ENCODE measurements at places on chromosomes 4 and X. TPM values are rescaled to one million over a fixed set of nuclear protein-coding genes. Genes with fewer than 3 reads are reported as not detected.

CXCL1 gene
- 64.6 TPM for total RNA-seq

SLC2A9 gene
- 0.86 TPM for total RNA-seq

SYTL4 gene
- 20.1 TPM for total RNA-seq

SRPX gene
- total RNA-seq: 330 TPM

MTMR8 gene
- total RNA-seq: 2.1 TPM
